ENCODE measurements at places on chromosomes 4 and X.
A peak's percentile ranks its signal among the peaks of the same experiment; 100 is the strongest.

DNA sequence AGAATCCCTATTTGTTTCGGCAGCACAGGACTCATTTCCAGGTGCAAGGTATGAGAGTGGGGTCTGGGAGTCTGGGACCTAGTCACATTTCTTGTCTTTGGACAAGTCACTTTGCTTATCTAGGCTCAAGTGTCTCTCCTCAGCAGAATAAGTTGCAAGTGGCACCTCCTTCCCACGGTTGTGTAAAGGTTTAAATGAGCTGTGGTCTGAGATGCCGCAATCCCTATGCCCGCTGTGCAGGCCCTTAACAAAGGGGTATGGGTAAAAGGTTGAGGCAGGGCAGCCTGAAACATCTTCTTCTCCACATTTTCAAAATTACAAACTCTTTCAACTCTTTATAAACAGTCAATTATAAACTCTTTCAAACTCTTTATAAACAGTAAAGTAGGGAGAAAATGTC, 93.7 kb downstream of the RTL5 start:
- no peak for DNase-seq

DNA sequence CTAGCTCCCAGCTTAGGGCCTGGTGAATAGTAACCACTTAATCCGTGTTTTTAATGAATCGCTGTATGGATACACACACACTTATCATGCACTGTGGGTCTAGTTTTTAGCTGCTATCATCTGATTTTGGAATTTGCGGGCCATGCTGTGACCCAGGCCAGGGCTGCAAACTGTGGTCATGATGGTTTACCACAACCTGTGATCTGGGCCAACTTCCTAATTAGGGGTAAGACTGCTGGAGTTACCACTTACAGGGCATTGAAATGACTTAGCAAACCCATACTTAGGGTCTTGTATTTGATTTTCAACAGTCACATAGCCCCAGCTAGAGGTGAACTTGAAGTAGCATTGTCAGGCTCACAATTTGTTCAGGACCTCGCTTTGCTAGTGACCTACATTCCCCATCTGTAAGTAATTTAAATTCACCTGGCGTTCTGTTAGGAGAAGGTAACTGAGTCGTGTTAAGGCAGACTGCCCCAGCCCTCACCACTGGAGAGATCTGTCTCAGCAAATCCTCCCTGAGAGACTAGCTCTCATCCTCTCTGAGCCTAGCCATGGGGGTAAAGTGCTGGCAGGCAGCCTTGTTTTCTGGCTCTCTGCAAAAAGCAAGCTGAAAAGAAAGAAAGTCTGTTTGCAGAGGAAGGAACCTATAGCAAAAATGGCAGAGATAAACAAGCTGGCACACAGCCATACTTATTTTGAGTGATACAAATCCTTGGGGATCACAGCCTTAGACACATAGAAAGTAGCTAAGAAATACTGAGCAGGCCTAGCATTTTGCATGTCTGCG, 33.8 kb upstream of the EGFL6 start:
- DNase-seq, result no peak

GRCh38 chrX:97895751-97896150, 1012.0 kb downstream of the RPA4 start:
- no peak for DNase-seq

GRCh38 chr4:69534697-69535096, 39.0 kb upstream of the UGT2B4 start:
- DNase-seq, result no peak

DNA sequence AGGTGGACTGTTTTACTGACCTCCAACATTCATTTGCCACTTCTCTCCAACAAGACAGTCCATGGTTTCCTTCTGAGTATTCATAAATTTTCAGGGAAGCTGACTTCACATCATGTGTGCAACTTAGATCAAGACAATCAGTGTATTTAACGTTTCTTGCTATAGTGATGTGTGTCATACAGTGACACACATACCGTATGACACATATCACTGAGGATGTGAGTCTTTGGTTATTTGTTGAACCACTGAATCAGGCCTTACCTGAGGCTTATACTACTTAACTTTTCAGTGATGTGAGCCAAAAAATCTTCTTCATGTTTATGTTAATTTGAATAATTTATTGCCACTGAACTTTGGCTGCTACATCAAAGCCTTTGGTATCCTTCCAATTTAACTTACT, 166.8 kb downstream of the BMPR1B start:
- no peak for DNase-seq

- DNase-seq, result no peak
Observed at GRCh38 chrX:130103605-130104004, 6.7 kb downstream of the ELF4 start.

GRCh38 chr4:173181848-173182247, 13.2 kb downstream of the GALNT7 start:
- DNase-seq, result no peak

DNA sequence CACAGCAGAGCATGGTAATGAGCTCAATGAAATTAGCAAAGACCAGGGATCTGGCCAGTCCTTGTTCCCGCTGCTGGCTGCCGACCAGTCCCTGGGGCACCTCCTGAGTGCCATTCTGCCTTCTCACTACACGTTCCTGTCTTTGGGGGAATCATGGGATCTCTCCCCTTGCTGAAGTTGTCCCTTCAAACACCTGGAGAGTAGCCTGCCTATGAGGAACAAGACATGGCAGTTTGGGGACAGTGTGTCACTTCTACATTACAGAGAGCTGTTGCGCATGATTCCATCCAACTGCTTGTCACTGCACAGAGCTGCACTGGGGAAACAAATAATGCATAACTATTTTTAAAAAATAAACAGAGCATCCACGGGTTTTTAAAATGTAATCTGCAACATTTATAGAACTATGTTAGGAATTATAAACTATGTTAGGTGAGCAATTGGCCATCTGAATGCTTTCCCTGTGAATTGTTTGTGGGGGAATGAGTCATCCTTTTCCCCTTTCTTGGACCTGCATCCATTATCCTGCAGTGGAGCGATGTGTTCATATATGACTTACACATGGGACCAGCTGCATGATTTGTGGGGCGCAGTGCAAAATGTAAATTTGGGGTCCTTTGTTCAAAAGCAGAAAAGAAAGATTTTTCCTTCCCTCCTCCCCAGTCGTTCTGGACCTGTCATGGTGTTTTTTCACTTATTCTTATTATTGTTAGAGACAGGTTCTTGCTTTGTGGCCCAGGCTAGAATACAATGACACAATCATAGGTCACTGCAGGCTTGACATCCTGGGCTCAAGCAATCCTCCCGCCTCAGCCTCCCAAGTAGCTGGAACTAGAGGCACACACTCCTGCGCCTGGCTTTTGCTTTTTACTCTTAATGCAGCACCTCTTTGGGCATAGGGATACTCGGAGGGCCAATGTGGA, 115.0 kb upstream of the TBL1X start:
- DNase-seq, result no peak

GRCh38 chrX:13569479-13570260, at the start of gene EGFL6:
EGFL6 (plus strand) TSS chrX:13569601; CDS start chrX:13569862, 261 bp downstream.
- DNase-seq, result no peak

DNA sequence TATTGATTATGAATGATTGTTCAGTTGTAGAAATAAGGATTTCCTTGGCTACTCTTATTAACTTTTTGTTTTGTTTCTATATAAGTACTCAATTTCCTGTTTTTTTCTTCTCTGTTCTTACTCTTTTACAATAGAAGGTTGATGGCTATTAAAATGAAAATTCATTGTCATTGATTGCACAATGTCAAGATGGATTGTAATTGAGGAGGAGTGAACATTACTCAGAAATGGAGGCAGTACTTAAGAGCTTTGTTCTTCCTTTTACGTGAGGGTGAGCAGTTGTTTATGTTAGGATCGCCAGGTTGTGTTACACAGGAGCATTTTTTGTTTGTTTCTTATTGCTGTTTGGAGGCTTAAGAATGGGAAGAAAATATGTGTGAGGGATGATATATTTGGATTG, 2062.4 kb downstream of the ARAP2 start:
- DNase-seq, result no peak

GRCh38 chr4:81214881-81215868, at the start of gene PRKG2:
PRKG2 (minus strand) TSS chr4:81215222; CDS start chr4:81205047, 10,175 bp downstream.
- DNase-seq, result no peak

GRCh38 chrX:40244980-40245379, 147.2 kb upstream of the BCOR start:
- peak; percentile 20 for DNase-seq

- no peak for DNase-seq
Observed at GRCh38 chr4:152408514-152409327, 127.2 kb downstream of the FBXW7 start.

DNA sequence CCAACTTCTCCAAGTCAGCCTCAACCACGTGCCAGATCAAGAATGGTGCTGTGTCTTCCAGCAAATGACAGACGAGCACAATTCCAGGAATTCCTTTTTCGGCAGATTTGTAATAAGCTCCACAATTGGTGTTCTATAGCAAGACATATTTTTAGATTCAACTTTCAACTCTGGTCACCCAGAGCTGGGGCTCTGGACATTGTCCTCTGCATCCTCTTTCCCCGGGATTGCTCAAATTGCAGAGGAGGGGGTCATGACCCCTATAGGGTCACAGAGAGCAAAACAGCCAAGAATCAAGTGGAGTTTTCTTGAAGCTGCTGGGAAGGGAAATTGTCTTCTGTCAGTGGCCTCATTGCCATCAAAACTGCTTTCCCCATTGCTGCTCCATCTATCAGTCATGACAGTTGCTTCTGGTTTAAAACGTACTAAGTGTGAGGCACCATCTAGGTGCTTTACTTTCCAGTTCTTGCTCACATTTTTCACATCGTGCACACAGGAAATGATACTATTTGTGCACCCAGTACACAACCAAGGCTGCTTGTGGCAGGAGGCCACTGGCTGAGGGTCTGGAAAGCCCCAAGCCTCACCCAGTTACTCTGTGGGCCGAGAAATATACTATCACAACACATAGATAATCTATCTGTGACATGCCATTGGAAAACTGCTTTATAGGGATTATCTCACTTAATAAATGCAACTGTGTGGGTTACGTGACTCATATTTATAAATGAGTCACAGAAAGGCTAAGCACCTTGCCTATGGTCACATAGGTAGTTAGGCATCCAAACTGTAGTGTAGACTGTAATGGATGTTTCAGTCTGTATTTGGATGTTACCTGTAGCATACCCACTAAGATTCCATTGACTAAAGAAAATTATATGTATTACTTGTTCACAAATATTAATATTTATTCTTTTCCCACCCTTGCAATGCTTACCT, 91.7 kb upstream of the PHOX2B start:
- no peak for DNase-seq
